IPS-NIHi11 (cell line): ENCODE measurements at places on chromosomes 1 and 21.

GRCh38 chr1:213122514-213122929 is 71.5 kb downstream of the RPS6KC1 start:
- no peak for DNase-seq

DNA sequence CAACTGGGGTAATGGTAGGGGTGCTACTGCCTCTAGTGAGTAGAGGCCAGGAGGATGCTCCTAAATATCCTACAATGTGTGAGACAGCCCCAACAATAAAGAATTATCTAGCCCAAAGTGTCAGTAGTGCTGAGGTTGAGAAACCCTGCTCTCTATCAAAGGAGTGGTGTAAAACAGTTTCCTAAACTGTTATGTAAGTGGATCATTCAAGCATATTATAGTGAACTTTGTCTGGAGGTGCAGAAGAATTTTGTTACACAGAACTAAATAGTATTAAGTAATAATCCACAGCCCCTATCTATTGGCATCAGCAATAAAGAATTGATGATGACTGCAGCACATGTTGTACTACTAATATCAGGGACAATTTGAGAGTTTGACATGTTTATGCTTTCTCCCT is 20.3 kb upstream of the TARS2 start:
- no peak for DNase-seq

DNA sequence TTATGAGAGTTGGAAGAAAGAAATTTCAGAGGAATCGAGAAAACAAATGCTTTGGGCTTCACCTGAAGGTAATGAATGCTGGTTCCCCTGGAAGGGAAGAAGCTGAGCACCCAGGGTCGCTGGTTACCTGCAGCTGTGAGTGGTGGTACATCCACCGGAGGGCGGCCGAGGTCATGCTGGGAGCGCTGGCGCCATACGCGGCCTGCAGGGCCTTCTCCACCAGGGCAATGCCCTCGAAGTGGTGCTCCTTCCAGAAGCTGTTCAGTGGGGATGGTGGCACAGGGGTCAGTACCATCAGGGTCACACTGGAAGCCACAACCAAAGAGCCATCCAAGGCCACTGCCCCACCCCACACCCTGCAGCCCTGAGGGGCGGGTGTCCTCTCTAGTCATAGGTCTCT is 16.8 kb downstream of the MRTO4 start:
- no peak for DNase-seq

DNA sequence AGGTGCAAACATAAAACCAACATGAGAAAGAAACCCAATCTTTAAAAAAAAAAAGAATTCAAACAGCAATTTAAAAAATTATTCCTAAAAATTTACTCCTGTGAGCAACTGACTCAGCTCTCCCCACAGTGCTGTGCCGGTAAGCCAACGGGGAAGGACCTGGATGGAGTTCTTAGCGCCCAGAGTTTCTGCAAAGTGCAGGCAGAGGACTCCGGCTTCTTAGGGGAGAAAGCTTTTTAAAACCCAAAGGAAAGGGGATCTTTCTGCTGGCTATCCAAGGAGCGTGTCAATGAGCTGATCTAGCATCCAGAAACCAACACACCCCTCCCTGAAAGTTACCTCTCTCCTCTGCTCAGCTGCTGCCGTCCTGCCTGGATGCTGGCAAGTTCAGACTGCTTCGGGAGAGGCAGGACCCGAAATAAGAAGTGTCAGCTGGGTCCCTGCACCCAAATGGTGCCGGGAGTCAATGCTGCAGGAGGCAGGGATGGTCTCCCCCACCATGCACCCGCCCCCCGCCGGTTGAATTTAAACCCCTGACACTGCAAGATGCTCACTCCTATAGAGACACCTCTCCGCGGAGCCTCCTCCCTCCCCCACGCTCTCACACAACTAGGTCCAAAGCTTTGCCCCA is 32.2 kb upstream of the H6PD start:
- no peak for DNase-seq

- DNase-seq: no peak
Observed at GRCh38 chr1:226901421-226901820, 31.0 kb downstream of the PSEN2 start.

GRCh38 chr1:97999320-97999719 is 78.5 kb upstream of the DPYD start:
- no peak for DNase-seq
